ENCODE measurements at places on chromosomes 3 and 15. TPM values are rescaled to one million over a fixed set of nuclear protein-coding genes. Genes with fewer than 3 reads are reported as not detected.

The TTLL13 gene
- 0.16 TPM for total RNA-seq

The CHRM5 gene
- total RNA-seq, result under 0.01 TPM

The CIDEC gene
- not detected for total RNA-seq

The ARL8B gene
- 58.7 TPM for total RNA-seq
